ENCODE measurements at places on chromosomes 2 and 18. TPM values are rescaled to one million over a fixed set of nuclear protein-coding genes. Genes with fewer than 3 reads are reported as not detected.

The GDF7 gene
- total RNA-seq: 4.0 TPM

The TFPI gene
- 66.9 TPM for total RNA-seq

The LIMS4 gene
- total RNA-seq: 10.0 TPM

The AQP12B gene
- total RNA-seq: not detected

The GKN1 gene
- not detected for total RNA-seq

The EHD3 gene
- 22.1 TPM for total RNA-seq
